Upper lobe of right lung (tissue), 1 donor: ENCODE measurements at places on chromosomes 16 and 17. TPM values are rescaled to one million over a fixed set of nuclear protein-coding genes. Genes with fewer than 3 reads are reported as not detected.
A peak's percentile ranks its signal among the peaks of the same experiment; 100 is the strongest.

Gene DDX52
- 20.9 TPM for total RNA-seq

GRCh38 chr17:73240561-73240960 lies 21.1 kb downstream of the CPSF4L start:
- DNase-seq, result no peak

Gene KRT20
- total RNA-seq, result not detected

- no peak overlapping the region for H3K27ac ChIP-seq
- no peaks in the 10 kb centered on the region for H3K27me3 ChIP-seq
- no peaks in the 10 kb centered on the region for H3K4me1 ChIP-seq
- no peaks in the 10 kb centered on the region for H3K36me3 ChIP-seq
- H3K4me3 ChIP-seq, result no peak overlapping the region
Observed at GRCh38 chr16:53541326-53541725, 38.3 kb upstream of the AKTIP start.

Gene ADAMTS18
- 0.46 TPM for total RNA-seq

DNA sequence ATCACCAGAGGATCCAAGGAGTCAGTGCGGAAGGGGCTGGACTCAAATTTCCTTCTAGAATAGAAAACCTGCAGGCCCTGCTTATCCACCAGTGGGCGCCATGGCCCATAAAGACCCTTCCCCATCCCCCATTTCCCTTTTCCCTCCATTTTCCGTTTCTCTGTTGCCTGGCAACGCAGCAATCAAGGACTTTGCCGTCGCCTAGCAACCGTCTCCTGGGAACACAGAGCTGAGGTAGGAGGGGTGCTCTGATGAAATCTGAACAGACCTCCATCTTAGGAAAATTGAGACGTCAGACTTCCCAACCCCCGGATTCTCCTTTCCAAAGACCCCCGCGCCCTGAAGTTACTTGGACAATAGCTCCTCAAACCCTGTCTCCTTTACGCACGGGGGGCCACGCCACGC lies 5.7 kb downstream of the DLG4 start:
- H3K4me3 ChIP-seq, result peak overlapping the region; percentile 66
- H3K27ac ChIP-seq, result peak overlapping the region; percentile 73
- no peaks in the 10 kb centered on the region for H3K36me3 ChIP-seq
- DNase-seq, result no peak
- H3K27me3 ChIP-seq, result no peaks in the 10 kb centered on the region
- peaks cover 39% of the 10 kb centered on the region for H3K4me1 ChIP-seq

Gene CD300E
- total RNA-seq, result 6.5 TPM

GRCh38 chr16:10888320-10888937 lies 11.4 kb downstream of the CIITA start:
- DNase-seq, result peak; percentile 73
- no peak overlapping the region for H3K4me3 ChIP-seq
- H3K36me3 ChIP-seq, result no peaks in the 10 kb centered on the region
- no peak overlapping the region for H3K27ac ChIP-seq
- H3K27me3 ChIP-seq, result no peaks in the 10 kb centered on the region

DNA sequence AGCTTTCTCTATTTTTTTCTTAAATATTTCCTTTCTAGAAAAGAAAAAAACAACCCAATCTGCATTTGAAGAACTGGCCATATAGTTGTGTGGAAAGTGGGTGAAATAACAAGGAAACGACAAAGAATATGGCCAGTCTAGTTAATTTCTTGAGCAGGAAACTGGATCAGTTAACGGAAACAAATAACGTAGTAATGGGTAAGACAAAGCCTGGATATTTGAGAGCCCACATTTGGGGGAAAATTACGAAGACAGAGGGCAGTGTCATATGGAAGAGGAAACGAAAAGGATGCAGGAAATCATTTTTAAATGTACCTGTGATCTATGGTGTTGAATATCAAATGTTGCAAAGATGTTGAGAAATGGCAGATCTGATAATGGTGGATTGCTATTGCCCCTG lies 78.6 kb downstream of the HS3ST3A1 start:
- no peak overlapping the region for H3K27ac ChIP-seq
- H3K27me3 ChIP-seq, result no peaks in the 10 kb centered on the region
- no peak overlapping the region for H3K4me3 ChIP-seq

- no peaks in the 10 kb centered on the region for H3K27me3 ChIP-seq
- no peak overlapping the region for H3K4me3 ChIP-seq
- H3K36me3 ChIP-seq, result no peaks in the 10 kb centered on the region
Observed at GRCh38 chr16:75810342-75810741, 84.1 kb upstream of the CPHXL start.

Gene NPIPB13
- total RNA-seq, result 19.9 TPM

Gene KRTAP9-4
- total RNA-seq, result not detected

DNA sequence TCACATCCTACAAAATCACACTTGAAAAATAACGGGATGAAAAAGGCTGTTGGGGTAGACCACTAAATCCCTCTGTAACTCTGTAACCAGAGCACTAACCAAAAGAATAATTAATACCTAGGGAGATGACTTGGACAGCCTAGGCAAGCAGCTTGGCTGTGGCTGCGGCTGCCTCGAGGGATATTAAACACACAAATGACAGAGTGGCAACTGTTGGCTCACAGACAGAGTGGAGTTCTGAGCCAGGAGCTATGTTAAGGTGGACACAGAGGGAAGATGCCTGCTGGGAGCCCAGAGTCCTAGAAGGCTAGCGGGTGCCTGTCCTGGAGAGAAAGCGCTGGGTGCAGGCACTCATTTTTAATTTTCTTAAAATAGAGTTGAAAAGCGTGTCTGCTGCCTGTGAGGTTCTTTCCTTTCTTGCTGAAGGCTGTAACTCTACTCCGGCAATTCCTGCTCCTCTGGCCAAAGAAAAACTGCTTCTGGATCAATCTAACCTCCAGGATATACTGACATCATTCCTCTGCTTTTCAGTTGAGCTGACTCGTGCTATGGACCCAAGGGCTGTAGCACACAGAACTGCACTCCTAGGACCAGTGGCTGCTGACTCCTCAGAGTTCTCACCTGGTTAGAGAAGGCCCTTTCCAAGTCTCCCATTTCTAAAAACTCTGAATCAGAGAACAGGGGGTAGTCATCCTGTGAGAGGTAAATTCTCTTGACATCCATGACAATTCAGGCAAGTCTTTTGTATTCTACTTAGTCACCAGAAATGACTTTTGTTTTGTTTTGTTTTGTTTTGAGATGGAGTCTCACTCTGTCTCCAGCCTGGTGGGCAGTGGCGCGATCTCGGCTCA lies 147.9 kb downstream of the STX8 start:
- no peak overlapping the region for H3K27ac ChIP-seq
- peaks cover 4% of the 10 kb centered on the region for H3K4me1 ChIP-seq
- no peak overlapping the region for H3K4me3 ChIP-seq
- DNase-seq, result no peak

DNA sequence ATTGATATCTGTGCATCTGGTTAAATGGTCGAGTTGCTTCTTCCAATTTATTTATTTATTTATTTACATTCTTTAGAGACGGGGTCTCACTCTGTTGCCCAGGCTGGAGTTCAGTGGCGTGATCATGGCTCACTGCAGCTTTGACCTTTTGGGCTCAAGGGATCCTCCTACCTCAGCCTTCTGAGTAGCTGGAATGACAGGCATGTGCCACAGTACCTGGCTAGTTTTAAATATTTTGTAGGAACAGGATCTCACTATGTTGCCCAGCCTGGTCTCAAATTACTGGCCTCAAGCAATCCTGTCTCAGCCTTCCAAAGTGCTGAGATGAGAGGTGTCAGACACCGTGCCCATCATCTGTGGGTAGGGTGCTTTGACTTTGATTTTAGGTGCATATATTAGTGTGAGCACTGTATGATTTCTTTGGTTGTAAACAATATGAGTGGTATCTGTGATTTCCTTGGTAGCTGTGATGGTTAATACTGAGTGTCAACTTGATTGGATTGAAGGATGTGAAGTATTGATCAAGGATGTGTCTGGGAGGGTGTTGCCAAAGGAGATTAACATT lies 90.2 kb downstream of the BCAS3 start:
- no peak overlapping the region for H3K4me3 ChIP-seq
- H3K4me1 ChIP-seq, result no peaks in the 10 kb centered on the region
- no peak for DNase-seq
- H3K27ac ChIP-seq, result no peak overlapping the region

DNA sequence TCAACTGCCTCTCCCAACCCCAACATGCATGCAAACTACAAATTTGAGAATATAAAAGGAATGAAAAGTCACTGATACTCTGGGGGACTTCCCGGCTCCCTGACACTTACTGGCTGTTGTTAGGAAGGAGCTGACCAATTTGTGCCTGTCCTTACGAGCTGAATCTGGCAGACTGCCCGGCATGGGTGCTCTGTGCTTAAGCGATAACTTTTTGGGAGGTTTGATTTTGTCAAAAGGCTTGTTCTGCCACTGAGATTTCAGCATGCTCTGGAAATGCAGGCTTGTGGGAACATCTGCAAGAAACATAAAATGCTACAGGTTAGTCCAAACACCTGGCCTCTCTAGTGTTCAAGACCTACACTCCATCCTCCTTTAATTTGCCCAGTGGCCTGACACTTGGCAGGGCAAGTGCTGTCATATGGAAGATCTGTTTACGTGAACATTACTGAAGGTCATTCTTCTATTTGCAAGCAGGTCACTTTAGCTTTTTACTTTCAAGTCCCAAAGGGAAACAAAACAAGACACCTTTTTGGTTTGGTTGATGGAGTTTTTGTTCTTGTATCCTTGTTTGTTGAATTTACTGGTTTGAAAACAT lies 40.6 kb downstream of the STH start:
- no peak overlapping the region for H3K27ac ChIP-seq
- H3K4me1 ChIP-seq, result peaks cover 10% of the 10 kb centered on the region
- no peaks in the 10 kb centered on the region for H3K27me3 ChIP-seq
- no peak for DNase-seq

DNA sequence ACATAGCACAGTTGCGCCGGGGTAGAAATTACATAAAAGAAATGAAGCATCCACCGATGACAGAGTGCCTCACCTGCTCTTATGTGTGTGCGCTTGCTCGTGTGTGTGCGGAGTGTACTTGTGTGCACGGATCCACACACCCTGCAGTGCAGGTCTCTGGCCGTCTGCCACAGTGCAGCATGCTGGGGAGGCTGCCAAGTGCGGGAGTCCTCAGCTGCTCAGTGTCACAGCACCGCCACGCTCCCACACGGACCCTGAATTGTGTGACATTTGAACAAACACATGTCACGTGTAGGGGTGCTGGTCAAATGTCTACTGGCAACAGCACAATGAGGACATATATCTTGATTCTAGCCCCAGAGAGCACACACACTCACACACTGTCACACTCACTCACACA lies 243.0 kb upstream of the MYOCD start:
- no peaks in the 10 kb centered on the region for H3K27me3 ChIP-seq
- H3K36me3 ChIP-seq, result no peaks in the 10 kb centered on the region
- no peak overlapping the region for H3K27ac ChIP-seq
- no peak for DNase-seq
- H3K4me3 ChIP-seq, result no peak overlapping the region

Gene EPN3
- 0.09 TPM for total RNA-seq

Gene CYLD
- total RNA-seq, result 48.3 TPM

Gene RPRML
- total RNA-seq, result 0.38 TPM

DNA sequence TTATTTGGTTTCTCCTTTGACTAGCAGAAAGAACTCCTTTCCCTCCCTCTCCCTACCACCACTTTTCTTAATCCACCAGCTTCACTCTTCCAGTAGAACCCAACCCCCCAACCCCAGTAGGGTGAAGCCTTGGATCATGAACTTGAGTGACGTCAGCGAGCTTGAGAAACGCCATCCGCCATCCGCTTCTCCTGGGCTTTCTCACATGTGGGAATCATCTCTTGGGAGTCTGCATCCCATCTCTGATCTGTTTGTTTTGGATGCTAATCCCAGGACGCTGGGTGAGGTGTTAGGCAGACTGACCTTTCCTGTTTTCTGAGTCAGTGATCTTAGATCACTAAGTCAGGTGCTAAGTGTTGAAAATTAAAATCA lies 16.0 kb upstream of the SOX9 start:
- H3K27me3 ChIP-seq, result no peaks in the 10 kb centered on the region
- H3K4me3 ChIP-seq, result no peak overlapping the region
- no peaks in the 10 kb centered on the region for H3K4me1 ChIP-seq
- H3K27ac ChIP-seq, result no peak overlapping the region
- DNase-seq, result no peak
- no peaks in the 10 kb centered on the region for H3K36me3 ChIP-seq

Gene KRTAP16-1
- not detected for total RNA-seq

GRCh38 chr16:73059779-73060615 lies 12.1 kb upstream of the ZFHX3 start:
- H3K27ac ChIP-seq, result peak overlapping the region; percentile 73
- peaks cover 26% of the 10 kb centered on the region for H3K27me3 ChIP-seq
- H3K36me3 ChIP-seq, result no peaks in the 10 kb centered on the region
- H3K4me1 ChIP-seq, result peaks cover 23% of the 10 kb centered on the region
- peak overlapping the region; percentile 71 for H3K4me3 ChIP-seq
- DNase-seq, result no peak

DNA sequence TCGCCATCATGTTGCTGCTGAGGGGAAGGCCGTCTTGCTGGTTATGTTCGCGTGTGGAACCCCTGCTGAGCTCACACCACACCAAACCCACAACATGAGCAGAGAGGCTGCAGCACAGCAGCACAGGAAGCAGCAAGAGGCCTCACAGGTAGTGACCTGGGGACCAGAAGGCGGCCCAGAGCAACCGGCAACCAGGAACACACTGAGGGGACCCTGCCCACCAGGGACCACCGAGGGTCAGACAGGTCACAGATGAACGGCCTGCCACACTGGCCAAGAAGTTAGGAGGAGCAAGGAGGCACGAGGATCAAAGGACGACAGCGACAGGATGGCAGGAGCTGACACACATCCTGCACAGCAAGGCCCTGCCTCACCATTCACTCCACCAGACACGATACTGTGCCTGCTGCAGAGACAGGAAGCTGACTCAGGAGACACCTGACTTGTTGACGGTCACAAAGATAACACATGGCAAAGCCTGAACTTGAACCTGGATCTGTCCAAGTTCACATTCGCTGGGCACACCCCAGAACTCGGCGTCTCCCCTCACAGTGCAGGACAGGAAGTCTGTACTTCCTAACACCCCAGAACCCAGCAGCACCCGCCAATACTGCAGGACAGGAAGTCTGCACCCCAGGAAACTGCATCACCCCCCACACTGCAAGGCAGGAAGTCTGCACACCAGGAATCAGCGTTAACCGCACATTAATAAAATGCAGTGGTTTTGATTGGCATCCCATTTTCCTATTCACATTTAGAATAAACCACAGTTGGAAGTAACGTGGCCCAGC lies 98.5 kb downstream of the ZNF778 start:
- no peak for DNase-seq
- peaks cover 21% of the 10 kb centered on the region for H3K36me3 ChIP-seq
- peak overlapping the region; percentile 60 for H3K27ac ChIP-seq
- H3K27me3 ChIP-seq, result no peaks in the 10 kb centered on the region
- peaks cover 70% of the 10 kb centered on the region for H3K4me1 ChIP-seq

DNA sequence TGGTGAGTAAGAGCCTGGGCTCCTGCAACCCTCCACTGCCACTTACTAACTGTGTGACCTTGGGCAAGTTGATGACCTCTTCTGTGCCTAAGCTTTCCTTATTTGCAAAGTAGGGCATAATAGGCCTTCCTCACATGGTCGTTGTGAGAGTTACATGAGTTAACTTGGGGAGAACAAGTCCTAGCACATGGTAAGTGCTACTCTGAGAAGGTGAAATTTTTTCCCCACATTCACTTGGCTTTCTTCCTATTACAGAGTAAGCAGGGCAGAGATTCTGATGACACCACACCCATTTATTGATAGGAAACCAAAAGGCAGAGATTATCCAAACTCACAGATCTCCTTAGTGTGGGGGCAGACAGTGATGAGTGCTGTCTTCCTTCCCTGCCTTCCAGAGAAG lies 1.6 kb downstream of the KCNH4 start:
- no peaks in the 10 kb centered on the region for H3K36me3 ChIP-seq
- no peak overlapping the region for H3K27ac ChIP-seq
- no peak overlapping the region for H3K4me3 ChIP-seq
- H3K4me1 ChIP-seq, result peaks cover 31% of the 10 kb centered on the region
- DNase-seq, result no peak
- peaks cover 21% of the 10 kb centered on the region for H3K27me3 ChIP-seq

Gene NUDT7
- 7.2 TPM for total RNA-seq

Gene AMZ2
- total RNA-seq, result 50.5 TPM
